ENCODE measurements at places on chromosomes 7 and 10.

- no peak for DNase-seq
Measured at GRCh38 chr10:11177381-11177780, 159.7 kb downstream of the CELF2 start.

DNA sequence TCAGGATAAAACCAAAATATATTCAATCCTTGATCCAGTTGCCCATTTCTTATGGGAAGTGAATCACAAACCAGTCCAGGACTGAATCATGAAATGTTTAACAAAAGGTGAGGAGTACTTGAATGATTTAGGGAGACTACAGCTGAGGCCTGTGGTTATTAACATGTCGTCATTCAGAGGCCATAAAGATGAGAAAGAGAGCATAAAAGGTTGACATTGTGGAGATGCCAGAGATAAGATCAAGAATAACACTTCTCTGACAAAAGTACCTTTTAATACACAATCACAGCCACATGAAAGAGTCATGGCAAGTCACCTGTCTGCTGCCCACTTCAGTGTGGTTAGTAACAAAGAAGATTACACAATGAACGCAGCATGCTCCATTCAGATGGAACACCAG, 1195.7 kb upstream of the SORCS1 start:
- no peak for DNase-seq

GRCh38 chr7:143419880-143420279, 11.2 kb upstream of the EPHA1 start:
- DNase-seq = peak; percentile 61

DNA sequence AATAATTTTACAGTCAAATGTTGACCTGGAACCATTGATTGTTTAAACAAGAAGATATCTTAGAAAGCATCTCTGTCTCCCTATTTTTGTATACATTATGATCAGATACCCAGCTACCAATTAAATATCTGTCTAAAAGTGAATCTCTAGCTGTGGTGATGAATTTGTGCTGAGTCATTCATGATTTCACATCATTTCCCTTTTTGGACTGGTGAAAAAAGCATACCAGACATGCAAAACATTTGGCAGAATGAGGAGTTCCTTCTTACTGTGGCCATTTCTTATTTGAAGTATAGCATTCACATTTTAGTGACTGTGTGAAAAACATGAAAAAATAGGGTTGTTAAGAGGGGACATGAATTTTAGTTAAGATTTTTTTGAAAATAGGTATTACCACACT, 98.0 kb upstream of the GATA3 start:
- DNase-seq = no peak

- DNase-seq = no peak
Measured at GRCh38 chr7:64884085-64884912, 18.8 kb upstream of the ZNF273 start.

GRCh38 chr10:2121929-2122328, 384.6 kb upstream of the ADARB2 start:
- no peak for DNase-seq

- no peak for DNase-seq
Measured at GRCh38 chr10:104089621-104090020, 3.9 kb upstream of the COL17A1 start.

- no peak for DNase-seq
Measured at GRCh38 chr7:82382276-82382675, 61.3 kb downstream of the CACNA2D1 start.

GRCh38 chr7:115971506-115971905, 59.1 kb downstream of the TFEC start:
- no peak for DNase-seq

GRCh38 chr10:87503401-87503800, 1.3 kb upstream of the MINPP1 start:
- no peak for DNase-seq

DNA sequence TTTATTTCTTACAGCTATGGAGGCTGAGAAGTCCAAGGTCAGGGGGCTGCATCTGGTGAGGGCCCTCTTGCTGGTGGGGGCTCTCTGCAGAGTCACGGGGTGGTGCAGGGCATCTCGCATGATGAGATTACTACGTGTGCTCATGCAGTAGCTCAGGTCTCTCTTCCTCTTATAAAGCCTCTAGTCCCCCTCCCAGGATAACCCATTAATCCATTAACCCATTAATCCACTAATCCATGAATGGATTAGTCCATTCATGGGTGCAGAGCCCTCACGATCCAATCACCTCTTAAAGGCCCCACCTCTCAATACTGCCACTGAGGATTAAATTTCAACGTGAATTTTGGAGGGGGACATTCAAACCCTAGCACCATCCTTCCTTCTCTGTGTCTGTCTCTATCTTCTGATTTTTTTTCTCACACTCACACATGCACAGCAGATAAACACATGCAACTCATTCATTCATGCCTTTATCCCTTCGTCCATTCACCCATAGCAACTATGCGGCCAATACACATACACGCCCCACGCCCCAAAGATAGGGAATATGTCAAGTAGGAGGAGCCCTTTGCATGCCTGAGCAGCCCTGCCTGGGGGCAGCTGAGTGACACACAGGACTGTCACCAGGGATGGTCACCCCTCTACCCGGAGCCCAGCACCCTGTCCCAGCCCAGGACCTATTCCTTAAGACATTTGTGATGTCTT, 86.5 kb downstream of the C10orf105 start:
- DNase-seq = no peak

- DNase-seq = no peak
Measured at GRCh38 chr7:97495487-97495886, 236.4 kb upstream of the TAC1 start.

DNA sequence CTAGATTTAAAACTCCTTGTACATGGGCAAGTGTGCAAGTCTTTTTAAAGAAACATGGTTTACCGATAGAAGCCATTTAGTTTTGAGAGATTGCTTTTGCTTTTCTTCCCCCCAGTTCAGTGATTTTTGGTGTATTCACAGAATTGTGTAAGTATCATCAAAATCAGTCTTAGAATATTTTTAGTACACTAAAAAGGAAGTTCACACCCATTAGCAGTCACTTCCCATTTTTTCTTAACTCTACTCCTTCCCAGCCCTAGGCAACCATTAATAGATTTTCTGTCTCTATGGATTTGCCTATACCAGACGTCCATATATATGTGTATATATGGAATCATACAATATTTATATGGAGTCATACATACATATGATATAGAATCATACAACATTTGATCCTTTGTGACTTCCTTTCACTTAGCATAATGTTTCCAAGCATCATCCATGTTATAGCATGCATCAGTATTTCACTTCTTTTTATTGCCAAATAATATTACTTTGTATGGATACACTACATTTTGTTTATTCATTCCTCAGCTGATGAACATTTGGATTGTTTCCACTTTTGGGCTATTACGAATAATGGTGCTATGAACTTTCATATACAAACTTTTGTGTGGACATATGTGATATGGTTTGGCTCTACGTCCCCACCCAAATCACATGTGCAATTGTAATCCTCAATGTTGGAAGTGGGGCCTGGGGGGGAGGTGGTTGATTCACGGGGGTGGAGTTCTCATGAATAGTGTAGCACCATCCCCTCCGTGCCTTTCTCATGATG, 16.5 kb upstream of the ARL4A start:
- DNase-seq = no peak

DNA sequence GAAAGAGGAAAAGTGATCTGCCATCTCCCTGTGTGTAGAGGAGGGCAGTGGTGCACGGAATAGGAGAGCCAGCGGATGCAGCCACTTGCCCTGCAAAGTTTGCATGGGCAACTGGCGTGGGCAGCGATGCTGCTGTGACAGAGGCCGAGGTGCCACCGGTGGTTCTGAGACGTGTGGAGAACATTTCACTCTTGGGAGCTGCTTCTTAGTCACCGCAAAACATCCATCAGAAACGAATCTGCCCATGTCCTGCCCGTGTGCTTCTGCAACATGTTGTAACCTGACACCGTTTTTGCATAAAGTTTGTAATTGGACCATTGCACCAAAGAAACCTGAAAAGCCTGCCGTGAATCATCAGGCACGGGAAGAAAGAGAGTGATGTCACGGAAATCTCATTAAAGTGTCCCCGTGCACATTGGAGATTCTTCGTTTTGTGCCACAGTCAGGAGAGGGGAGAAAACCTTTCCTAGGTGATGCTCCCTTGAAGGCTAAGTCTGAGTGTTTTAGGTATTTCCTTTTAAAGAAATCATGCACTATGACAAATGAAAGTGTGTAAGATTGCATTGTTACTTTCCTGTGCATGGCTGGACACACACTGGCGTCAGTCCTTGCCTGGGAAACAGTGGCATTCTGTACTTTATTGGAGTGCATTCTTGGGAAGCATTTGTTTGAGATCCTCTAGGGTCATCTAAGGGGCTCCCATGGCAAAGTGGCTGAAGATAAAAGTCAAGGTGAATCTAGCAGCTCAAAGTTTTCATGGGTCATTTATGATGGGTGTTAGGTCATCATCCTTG, 302.6 kb downstream of the KLF6 start:
- peak; percentile 93 for DNase-seq

- DNase-seq = no peak
Measured at GRCh38 chr7:102840404-102840803, 72.4 kb upstream of the LRRC17 start.

DNA sequence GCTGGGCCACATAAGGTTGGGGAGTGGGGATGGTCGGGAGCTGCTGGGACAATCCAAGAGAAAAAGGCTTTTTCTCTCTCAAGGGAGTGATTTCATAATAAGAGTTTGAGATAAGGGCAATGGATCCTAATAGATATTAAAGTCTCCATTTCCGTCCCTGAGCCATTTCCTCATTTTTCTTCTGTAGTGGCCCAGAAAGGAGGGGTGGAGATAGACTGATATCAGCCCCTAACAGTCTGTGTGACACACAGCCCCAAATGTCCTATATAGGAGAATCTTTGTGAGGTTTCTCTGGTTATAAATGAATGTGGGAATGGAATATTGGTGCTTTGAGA, 35.2 kb downstream of the PRSS2 start:
- no peak for DNase-seq

- no peak for DNase-seq
Measured at GRCh38 chr7:78099715-78100394, 301.3 kb downstream of the PHTF2 start.

DNA sequence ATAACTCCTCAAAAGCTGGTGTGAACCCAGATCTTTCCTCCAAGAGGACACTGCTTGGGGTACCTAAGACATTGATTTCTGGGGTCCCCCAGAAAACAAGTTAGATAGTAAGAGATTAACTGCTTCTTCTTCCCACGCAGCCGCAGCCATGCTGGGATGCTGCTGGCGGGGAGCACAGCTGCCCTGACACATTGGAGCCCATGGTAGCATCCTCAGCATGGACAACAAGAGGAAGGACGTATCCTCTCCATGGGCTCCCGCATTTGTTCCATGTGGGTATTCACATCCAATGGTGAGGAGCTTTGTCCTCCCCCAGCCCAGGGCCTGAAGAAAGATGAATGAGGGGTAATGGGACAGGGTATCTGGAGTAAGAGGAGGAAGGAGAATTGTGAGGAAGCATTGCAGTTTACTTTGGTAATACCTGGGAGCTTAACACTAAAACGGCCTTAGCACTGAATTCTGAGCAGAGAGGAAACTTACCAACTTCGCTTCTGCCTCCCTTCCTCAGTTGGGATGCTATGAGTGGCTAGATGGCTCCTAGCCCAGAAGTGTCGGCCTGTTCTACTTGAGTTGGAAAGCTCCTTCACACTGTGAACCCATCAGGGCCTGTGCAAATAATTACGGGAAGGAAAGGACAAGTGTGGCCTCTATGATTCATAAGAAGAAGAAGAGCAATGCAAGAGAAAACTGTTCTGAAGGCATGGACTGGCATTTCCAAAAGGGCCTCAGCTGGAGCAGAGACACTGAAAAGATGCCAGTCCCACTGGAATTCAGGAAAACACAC, 43.9 kb downstream of the C10orf120 start:
- no peak for DNase-seq

GRCh38 chr7:39754326-39755120, 131.2 kb downstream of the RALA start:
- DNase-seq = no peak

GRCh38 chr7:50584386-50584785, 19.2 kb upstream of the DDC start:
- DNase-seq = no peak

DNA sequence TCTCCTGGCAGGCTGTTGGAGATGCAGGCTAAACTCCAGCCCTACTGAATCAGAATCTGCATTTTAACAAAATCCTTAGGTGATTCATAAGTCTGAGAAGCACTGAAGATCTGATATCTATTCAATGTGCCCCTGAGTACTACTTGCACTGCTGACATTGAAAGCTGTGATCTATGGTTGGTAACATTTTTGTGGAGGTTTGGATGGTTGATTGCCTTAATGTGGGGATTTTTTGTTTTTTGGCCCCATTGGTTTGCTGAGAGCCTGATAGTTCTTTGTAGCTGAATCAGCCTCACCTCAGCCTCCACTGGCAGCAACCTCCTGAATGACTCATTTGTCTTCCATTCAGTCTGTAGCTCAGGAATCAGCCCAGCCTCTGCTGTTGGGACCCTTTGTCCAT, 14.7 kb upstream of the LRRN3 start:
- DNase-seq = no peak

DNA sequence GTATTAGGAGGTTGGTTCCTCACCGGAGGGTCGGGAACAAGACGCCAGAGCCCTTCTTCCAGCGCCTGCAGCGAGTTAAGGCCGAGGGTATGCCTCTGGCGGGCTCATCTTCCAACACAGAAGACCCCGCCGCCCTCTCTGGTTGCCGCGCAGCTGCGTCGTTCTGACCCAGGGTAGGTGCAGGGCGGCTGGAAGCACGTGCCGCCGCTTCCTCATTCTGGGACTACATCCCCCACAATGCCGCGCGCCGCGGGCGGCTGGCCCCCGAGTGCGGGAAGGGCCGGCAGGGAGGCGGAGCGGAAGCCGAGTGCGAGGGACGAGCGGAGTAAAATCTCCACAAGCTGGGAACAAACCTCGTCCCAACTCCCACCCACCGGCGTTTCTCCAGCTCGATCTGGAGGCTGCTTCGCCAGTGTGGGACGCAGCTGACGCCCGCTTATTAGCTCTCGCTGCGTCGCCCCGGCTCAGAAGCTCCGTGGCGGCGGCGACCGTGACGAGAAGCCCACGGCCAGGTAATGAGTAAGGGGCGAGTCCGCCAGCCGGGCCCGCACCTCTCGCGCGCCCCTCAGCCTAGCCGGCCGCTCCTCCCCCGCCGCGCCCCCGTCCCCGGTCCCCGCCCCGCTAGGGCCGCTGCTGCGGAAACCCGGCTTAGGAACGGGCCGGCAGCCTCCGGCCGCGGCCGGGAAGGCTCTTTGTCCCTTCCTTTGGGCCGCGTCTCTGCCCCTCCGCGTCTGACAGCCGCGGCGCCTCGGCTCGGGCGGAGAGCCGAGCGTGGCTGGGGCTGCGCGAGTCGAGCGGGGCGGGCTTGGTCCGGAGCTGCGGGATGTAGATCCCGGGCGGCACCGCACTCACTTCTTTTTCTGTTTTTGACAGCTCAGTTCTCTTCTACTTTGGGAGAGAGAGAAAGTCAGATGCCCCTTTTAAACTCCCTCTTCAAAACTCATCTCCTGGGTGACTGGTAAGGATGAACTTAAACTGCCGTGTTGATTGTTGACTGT, at the start of gene CCDC126:
CCDC126 (plus strand) TSS at position 289 of the 998 bp plus-strand sequence. CDS start 13,934 bp downstream, outside the sequence.
- peak; percentile 93 for DNase-seq

GRCh38 chr10:106935978-106936451, 228.5 kb downstream of the SORCS1 start:
- DNase-seq = no peak

DNA sequence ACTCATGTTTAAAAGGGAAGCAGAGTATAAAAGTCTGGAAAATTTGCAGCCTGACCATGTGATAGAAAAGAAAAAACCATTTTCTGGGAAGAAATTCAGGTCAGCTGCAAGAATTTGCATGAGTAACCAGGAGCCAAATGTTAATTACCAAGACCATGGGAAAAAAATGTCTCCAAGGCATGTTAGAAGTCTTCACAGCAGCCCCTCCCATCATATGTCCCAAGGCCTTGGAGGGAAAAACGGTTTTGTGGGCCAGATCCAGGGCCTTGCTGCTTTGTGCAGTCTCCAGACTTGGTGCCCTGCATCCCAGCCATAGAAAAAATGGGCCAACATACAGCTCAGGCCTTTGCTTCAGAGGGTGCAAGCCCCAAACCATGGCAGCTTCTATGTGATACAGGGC, 1019.6 kb upstream of the SORCS1 start:
- no peak for DNase-seq

Measured in stomach (tissue), 19 donors.